Effector CD8-positive, alpha-beta T cell (primary cell): ENCODE measurements at places on chromosomes 7 and 10.

GRCh38 chr7:29332042-29332811 lies 137.7 kb downstream of the CHN2 start:
- no peak for DNase-seq

DNA sequence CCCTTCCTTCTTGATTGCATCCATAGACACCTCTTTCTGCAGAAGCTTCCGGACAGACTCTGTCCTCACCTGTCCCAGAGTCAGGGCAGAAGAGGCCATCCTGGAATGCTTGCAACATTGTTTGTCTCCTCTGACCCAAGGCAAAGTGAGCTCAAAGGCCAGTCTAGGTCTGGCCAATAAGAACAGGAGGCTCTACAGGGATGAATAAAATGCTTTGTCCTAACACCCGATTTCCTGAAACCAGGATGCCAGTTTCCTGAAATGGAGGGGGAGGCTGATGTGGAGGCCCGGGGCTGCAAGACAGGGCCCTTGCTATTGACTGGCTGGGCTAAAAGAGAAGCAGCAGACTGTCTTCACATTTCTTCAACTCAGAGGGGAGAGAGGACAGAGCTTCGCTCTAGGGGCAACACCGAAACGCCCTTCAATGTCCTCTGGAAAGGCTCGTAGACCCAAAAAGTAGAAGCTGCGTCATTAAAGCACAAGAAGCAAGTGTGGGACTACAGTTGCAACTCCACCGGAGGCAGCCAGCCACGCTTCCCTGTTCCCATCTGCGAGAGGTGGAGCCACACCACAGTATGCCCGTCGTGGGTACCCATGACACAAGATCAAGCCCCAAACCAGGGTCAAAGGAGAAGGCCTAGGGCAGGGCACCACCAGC lies 29.1 kb upstream of the NDST2 start:
- DNase-seq: no peak

DNA sequence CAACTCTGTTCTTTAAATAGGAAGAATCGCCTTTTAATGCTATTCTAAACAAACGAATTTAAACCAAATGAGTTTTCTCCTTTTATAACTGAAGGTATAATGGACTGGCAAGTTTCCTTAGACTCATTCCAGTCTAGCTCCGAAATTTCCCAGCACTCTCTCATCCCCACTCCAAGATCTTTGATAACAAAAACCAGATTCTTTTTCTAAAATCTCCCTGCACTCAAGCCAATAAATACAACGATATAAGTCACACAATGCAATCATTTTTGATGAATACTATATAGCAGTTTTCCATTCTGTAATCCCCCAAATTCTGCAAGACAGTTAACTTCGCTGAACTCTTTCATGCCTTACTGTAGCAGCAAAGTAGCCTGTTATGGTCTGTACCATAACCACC lies 1.9 kb downstream of the OGA start:
- DNase-seq: no peak

DNA sequence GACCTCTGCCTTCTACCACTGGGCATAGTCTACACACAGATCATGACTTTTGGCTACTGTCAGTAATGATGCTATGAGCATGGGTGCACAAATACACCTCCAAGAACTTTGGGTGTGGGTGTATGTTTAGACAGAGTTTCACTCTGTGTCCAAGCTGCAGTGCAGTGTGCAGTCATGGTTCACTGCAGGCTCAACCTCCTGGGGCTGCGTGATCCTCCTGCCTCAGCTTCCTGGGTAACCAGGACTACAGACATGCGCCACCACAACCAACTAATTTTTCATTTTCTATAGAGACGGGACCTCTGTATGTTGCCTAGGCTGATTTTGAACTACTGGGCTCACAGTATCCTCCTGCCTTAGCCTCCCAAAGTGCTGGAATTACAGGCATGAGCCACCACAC lies 194.4 kb downstream of the NSUN6 start:
- DNase-seq: no peak

- DNase-seq: no peak
Measured at GRCh38 chr10:70176441-70176840, 6.1 kb upstream of the SAR1A start.

DNA sequence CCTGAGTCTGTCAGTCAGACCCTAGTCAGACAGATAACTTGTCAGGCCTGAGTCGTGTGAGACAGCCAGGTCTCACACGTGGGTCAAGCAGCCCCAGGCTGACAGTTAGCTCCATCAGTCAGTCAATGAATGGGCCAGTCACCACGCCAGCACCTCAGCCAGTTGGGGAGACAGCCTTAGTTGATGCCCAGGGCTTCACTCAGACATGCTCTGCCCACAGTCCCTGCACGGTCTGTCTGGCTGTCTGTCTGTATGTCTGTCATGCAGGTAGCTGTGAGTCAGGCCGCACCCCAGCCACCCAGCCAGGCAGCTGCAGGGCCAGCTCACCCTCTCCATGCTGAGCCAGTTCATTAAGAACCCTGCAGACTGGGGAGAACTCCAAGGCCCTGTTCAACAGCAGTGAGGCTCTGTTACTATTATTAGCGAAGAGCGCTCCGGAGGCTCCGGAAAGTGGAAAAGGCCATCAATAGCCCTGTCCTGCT lies 141.1 kb upstream of the PCBD1 start:
- no peak for DNase-seq

DNA sequence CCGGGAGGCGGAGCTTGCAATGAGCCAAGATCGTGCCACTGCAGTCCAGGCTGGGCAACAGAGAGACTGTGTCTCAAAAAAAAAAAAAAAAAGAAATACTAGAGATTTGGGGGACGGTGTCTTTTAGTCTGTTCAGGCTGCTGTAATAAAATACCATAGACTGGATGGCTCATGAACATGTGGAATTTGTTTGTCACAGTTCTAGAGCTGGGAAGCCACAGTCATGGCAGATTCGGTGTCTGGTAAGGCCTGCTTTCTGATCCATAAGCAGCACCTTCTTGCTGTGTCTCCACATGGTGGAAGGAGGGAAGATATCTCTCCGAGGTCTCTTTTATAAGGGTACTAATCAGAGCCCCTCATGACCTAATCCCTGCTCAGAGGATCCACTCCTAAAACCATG lies 102.7 kb upstream of the MKLN1 start:
- no peak for DNase-seq

- no peak for DNase-seq
Measured at GRCh38 chr10:46523119-46523961, 33.1 kb downstream of the GPRIN2 start.
